NCI-H1417 treated with DMSO at 0.1 percent for 48 hours (cell line): ENCODE measurements at places on chromosomes 16 and 17.
A peak's percentile ranks its signal among the peaks of the same experiment; 100 is the strongest.

GRCh38 chr17:64155751-64156544 is 26.0 kb upstream of the ERN1 start:
- DNase-seq, result no peak

- DNase-seq, result no peak
Measured at GRCh38 chr17:36854982-36855381, 82.3 kb upstream of the LHX1 start.

DNA sequence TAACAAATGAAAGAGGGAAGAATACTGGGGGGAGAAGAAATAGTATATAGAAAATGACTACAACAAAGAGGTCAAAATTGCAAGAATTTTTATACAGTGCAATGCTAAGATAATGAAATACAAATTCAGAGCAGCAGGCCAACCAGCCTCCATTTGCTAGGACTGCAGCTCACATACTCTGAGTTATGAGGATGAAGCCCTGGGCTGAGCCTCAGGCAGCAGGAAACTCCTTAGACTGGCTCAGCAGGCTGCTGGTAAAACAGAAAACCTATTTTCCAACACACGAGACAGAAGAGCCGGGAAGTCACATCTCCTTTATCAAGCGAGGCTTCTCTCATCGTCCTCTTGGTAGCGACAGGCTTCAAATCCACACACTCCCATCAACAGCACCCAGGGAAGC is 296.5 kb downstream of the SLC39A11 start:
- no peak for DNase-seq

- DNase-seq, result no peak
Measured at GRCh38 chr17:62653826-62654761, 26.6 kb downstream of the MRC2 start.

GRCh38 chr17:48642059-48642842 is 16.1 kb upstream of the HOXB9 start:
- no peak for DNase-seq

- DNase-seq, result no peak
Measured at GRCh38 chr17:8096541-8096940, 9.0 kb upstream of the ALOX12B start.

DNA sequence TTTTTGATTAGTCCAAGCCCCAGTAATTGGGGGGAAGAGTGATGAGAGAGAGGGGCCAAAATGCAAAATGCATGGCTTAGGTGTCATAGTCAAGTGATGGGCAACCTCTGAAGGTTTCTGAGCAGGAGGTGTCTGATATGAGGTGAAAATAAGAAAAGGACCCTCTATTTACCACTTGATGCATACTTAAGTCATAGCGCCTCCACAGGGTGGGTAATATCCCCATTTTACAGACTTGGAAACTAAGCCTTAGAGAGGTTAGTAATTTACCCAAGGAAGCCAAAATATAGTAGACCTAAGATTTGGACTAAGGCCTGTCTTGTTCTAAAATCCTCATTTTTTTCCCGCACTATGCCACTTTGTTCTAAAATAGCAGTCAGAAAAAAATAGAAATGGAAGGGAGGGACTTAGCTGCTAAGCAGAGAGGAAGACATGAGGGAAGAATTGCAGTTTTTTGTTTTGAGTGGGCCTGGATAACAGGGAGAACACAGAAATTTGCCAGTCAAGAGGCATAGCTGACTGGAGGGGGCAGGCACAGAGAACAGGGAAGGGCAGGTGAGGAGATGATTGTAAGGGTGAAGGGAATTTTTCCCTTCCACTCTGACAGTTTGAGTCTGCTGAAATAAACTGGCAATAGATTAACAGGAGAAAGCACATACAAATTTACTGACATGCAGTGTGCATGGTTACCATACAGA is 2.3 kb upstream of the GRB2 start:
- no peak for DNase-seq

GRCh38 chr16:88978608-88979346 is 1.8 kb upstream of the CBFA2T3 start:
- DNase-seq, result no peak

DNA sequence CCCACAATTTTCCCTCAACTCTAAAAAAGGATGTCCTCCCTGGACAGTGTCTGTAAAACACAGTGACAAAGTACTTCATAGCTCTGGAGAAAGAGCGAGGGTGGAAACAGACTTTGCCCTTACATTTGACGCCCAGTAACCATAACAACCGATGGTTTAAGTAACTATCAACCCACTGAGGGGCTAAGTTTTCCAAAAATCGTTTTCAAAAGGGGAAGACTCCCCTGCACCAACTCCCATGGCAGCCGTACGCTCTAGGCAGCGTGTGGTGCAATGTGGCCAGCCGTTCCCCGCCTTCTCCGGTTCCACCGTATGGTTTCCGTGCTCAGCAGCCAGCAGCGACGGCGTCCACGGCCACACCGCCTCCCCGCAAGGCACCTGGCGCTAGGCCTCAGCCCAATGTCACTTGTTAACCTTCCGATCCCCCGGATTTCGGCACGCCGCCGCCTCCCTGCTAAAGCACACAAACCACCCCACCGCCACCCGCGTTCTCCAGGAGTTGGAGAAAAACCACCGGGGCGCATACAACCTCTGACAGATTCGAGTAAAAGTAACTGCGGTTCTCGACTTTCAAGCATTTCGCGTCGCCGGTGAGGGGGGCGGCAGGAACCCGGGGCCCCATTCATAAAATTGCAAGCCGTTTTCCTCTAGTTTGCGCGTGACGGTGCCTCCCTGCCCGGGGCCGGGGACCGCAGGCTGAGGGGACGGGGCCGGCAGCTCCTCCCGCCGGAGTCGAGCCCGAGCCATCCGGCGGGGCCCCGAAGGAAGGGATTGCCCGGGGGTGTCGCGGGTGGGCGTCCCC is 661 bp downstream of the TEX2 start:
- no peak for DNase-seq

GRCh38 chr16:50842589-50842988 is 100.7 kb downstream of the CYLD start:
- DNase-seq, result no peak

- DNase-seq, result no peak
Measured at GRCh38 chr17:28711723-28712031, at the start of gene PROCA1. Gene PROCA1, minus strand, starts transcription at chr17:28711888. Its CDS starts 228 bp downstream, at chr17:28711660.

GRCh38 chr17:7380855-7381683 is at the start of gene TNK1:
Gene TNK1, plus strand, starts transcription at chr17:7381089. Its CDS starts 1,838 bp downstream, at chr17:7382927.
- no peak for DNase-seq

- DNase-seq, result no peak
Measured at GRCh38 chr16:79192904-79193303, 407.6 kb downstream of the MAF start.

DNA sequence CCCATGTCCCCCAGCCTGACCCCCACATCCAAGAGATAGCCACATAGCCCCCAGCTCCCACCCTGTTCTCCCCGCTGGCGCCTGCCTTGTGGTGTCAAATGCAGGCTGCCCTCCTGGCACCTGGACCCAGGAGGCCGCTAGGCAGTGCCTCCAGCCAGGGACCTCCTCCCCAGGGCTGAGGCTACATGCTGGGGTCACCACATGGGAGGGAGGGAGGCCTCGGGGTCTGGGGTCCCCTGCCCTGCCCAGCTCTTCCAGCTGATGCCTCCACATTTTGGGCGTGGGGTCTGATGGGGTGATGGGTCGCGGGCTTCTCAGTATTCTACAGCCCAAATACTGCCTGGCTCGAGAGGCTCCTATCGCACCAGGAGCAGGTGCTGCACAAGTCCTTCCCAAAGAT is 9.5 kb downstream of the TBC1D26 start:
- DNase-seq, result no peak

DNA sequence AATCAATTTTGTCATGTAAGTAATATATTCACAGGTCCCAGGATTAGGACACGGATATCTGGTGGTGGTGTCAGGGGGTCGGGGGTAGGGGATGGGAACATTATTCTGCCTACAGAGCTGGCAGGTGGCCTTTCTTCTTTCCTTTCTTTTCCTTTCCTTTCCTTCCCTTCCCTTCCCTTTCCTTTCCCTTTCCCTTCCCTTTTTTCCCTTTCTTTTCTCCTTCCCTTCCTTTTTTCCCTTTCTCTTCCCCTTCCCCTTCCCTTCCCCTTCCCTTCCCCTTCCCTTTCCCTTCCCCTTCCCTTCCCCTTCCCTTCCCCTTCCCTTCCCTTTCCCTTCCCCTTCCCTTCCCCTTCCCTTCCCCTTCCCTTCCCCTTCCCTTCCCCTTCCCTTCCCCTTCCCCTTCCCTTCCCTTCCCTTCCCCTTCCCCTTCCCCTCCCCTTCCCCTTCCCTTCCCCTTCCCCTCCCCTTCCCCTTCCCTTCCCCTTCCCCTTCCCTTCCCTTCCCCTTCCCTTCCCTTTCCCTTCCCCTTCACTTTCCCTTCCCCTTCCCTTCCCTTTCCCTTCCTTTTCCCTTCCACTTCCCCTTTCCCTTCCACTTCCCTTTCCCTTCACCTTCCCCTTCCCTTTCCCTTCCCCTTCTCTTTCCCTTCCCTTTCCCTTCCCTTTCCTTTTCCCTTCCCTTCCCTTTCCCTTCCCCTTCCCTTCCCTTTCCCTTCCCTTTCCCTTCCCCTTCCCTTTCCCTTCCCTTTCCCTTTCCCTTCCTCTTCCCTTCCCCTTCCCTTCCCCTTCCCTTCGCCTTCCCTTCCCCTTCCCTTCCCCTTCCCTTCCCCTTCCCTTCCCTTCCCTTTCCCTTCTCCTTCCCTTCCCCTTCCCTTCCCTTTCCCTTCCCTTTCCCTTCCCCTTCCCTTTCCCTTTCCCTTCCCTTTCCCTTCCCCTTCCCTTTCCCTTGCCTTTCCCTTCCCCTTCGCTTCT is 145.9 kb downstream of the PRKCB start:
- DNase-seq, result no peak

DNA sequence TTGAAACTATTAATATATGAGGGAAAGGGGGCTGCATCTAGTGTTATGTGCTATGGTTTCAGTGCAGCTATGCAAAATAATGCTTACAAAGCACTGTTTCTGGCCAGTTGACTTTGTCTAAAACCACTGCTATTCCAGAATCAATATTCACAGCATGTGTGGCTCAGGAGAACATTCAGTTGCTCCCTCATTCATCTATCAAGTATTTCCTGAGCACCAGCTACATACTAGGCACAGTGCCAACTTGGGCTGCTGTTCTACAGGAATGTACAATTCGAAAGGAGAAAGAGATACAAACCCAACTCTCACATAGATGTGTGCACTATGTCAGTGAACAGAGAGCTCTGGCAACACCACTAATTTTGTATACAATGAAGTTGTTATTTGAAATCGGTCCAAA is 183.0 kb downstream of the PHKB start:
- no peak for DNase-seq

DNA sequence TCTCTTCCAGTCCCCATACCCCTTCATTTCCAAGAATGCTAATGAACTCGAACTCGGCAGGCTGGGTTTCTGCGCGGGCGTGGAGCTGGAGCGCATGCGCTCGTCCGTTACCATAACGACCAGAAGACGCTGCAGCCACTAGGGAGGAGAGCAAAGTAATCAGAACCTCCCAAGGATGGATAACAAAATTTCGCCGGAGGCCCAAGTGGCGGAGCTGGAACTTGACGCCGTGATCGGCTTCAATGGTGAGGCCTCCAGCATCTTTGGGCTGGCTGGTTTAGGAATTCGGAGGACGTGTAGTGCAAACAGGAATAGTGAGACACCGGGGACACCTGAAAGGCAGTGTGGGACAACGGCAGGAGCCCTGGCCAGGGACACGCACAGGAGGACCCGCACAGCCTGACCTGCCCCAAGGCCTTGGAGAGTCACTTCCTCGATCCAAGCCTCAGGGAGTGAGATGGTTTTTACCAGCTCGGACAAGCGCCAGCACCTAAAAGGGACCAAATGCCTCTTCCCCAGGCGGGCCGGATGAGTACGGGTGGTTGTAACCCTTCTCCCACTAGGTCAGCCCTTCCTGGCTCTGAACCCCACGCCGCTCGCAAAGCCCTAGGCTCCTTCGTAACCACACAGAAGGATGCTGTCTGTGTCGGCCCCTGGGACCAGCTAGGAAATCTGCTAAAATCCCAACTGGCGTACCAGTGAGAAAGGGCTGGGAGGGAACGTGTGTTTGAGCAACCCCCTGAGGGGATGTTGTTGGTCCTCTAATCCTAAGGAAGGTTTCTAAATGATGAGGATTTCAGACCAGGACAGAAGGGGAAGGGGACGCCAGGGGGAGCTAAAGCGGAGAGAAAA is at the start of gene CFAP52:
Gene CFAP52 (plus strand): TSS at position 122 of the 852 bp plus-strand sequence. CDS start 54 bp downstream, at position 176.
- DNase-seq, result peak; percentile 11

GRCh38 chr17:385178-385835 is 32.7 kb upstream of the RPH3AL start:
- DNase-seq, result no peak

- no peak for DNase-seq
Measured at GRCh38 chr17:40615068-40615840, 32.4 kb downstream of the SMARCE1 start.

GRCh38 chr17:38587947-38588787 is 17.6 kb downstream of the SRCIN1 start:
- no peak for DNase-seq

GRCh38 chr17:80601146-80601545 is 56.5 kb downstream of the RPTOR start:
- DNase-seq, result no peak

GRCh38 chr16:3321816-3322215 is 16.5 kb downstream of the ZNF75A start:
- DNase-seq, result no peak

- no peak for DNase-seq
Measured at GRCh38 chr17:40340880-40341807, 23.4 kb downstream of the GJD3 start.

GRCh38 chr17:45227101-45227925 is 5.6 kb downstream of the FMNL1 start:
- DNase-seq, result no peak

DNA sequence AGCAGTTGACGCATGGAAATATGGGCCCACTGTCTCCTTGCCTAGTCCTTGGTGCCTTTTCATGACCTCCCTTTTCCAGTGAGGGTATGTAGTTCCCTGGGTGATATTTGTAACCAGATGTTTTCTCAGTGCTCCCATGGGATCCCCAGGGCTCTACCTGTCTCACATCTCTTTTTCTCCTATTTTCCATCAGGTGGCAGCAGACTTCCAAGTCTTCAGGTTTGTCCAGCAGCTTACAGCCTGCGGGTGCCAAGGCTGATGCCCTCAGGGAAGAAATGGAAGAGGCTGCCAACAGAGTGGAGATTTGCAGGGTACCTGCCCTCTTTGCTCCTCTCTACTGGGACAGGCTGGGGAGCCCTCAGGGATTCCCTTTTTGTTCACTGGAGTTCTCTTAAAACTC is 89.1 kb downstream of the ELAC2 start:
- DNase-seq, result no peak

GRCh38 chr17:28968231-28968913 is 17.1 kb upstream of the PHF12 start:
- DNase-seq, result no peak

- DNase-seq, result no peak
Measured at GRCh38 chr17:27977751-27978688, 64.5 kb upstream of the NLK start.

GRCh38 chr16:12462426-12463280 is 341.0 kb downstream of the CPPED1 start:
- no peak for DNase-seq

DNA sequence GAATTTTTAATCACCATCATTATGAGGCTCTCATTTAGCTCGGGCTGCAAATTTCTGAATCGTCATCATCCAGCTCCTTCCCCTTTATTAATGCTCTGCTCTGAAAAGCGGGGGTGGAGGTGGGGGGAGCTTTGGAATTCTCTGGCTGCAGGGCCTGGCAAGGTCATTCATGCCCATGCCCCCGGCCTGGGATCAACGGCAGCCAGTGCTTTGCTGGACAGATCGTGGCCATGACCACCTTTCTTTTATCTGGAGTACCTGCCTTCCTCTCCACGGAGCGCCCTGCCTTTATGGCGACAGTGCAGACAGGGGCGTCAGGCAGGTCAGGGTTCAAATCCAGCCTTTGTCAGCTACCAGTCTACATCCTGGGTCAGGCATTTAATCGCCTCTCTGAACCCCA is 5.1 kb upstream of the CPSF4L start:
- no peak for DNase-seq

GRCh38 chr17:77054936-77055335 is 85.8 kb upstream of the SEC14L1 start:
- no peak for DNase-seq

GRCh38 chr17:75872434-75873351 is 5.7 kb downstream of the TRIM47 start:
- no peak for DNase-seq
